Stimulated activated CD4-positive, alpha-beta T cell treated with anti-CD3 and anti-CD28 coated beads, Interleukin-4, amount 100 ng/mL, for 48 hours (primary cell): ENCODE measurements at places on chromosomes 7 and 10.

DNA sequence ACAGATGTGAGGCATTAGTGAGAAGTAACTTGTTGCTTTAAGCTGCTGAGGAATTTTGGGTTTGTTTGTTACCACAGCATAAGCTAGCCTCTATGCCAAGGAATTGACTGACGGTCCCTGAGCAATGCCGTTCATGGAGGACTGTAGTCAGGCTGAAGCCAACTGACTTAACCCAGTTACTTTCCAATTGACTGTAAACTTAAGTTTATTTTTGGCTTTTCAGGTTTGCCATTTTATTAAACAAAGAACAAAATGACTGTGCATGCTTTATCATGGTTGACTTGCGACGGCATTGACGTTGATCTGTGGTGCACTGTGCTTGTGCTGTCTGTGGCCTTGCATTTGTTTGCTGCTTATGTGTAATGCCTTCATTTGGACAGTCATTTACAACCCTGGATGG, 53.5 kb downstream of the DNAJB9 start:
- DNase-seq: no peak

DNA sequence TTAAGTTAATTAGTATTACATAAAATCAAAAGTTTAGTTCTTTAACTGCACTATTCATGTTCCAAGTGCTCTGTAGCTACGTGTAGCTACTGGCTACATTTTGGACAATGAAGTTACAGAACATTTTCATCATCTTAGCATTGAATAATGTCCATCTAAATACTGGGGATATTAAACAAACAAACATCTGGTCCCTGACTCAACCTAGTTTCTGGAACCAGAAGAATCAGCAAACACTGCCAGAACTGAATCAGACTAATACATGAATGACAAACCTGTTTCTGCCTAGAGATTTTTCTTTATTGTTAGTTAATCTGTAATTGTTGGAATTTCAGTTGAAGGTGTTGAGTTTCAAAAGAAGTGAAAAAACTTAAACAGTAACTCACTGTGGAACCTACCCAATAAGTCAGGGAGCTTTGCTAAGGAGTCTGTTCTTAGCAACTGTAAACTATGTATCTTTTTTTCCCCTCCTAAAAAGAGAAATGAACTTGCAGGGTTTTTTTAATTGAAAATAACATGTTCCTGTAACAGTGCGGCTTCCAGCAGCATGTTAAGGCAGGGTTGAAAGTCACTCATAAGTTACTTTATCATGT, 58.3 kb downstream of the CDK13 start:
- no peak for DNase-seq

- DNase-seq: no peak
Measured at GRCh38 chr10:5440206-5440605, 27.8 kb downstream of the NET1 start.

GRCh38 chr7:22219739-22220493, 137.0 kb downstream of the RAPGEF5 start:
- DNase-seq: no peak

- no peak for DNase-seq
Measured at GRCh38 chr10:122232769-122233168, 38.3 kb upstream of the BTBD16 start.

- DNase-seq: no peak
Measured at GRCh38 chr7:38524786-38525185, 106.4 kb downstream of the AMPH start.

GRCh38 chr10:71627230-71627939, 92.2 kb downstream of the C10orf105 start:
- no peak for DNase-seq

GRCh38 chr10:28169525-28169924, 133.3 kb downstream of the MPP7 start:
- no peak for DNase-seq

DNA sequence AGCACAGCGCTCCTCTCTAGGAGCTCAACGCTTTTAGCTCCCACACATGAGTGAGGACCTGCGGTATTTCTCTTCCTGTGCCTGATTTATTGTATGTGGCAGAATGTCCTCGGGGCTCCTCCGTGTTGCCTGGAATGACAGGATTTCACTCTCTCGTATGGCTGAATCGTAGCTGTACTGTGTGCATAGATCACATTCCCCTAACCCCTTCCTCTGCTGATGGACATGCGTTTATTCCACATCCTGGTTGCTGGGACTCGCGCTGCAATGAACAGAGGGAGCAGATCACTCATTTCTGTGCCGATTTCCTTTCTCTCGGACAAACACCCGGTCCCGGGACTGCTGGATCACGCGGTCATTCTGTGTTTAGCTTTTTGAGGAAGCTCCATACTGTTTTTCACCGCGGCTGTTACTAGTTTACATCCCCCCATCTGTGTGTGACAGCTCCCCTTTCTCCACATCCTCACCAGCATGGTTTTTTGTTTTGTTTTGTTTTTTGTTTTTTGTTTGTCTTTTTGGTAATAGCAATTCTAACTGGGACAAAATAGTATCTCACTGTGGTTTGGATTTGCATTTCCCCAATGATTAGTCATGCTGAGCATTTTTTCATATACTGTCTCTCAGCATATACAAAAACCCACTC, 76.3 kb downstream of the FOXL3 start:
- no peak for DNase-seq

DNA sequence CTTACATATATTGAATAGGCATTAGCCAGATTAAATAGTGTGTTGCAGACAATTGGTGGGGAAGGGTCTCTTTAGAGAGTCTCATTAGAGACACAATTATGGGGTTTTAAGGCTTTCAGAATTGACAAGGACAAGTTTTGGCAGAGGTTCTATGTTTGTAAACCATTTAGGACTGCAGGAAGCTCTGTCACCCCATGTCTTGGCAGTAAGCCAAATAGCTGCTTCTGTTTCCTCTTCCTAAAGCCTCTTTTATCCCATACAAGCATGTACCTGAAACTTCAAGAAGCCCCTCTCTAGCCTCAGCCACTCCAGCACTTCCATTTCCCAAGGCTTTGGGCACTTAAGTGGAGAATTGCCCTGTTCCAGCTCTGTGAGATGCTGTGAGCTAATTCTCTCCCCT, 21.8 kb upstream of the LRRC4 start:
- no peak for DNase-seq

- no peak for DNase-seq
Measured at GRCh38 chr7:55423891-55424290, 58.8 kb downstream of the LANCL2 start.

- DNase-seq: no peak
Measured at GRCh38 chr7:19248115-19248514, 102.9 kb upstream of the FERD3L start.

- DNase-seq: no peak
Measured at GRCh38 chr7:150976529-150977381, 1.4 kb downstream of the KCNH2 start.

DNA sequence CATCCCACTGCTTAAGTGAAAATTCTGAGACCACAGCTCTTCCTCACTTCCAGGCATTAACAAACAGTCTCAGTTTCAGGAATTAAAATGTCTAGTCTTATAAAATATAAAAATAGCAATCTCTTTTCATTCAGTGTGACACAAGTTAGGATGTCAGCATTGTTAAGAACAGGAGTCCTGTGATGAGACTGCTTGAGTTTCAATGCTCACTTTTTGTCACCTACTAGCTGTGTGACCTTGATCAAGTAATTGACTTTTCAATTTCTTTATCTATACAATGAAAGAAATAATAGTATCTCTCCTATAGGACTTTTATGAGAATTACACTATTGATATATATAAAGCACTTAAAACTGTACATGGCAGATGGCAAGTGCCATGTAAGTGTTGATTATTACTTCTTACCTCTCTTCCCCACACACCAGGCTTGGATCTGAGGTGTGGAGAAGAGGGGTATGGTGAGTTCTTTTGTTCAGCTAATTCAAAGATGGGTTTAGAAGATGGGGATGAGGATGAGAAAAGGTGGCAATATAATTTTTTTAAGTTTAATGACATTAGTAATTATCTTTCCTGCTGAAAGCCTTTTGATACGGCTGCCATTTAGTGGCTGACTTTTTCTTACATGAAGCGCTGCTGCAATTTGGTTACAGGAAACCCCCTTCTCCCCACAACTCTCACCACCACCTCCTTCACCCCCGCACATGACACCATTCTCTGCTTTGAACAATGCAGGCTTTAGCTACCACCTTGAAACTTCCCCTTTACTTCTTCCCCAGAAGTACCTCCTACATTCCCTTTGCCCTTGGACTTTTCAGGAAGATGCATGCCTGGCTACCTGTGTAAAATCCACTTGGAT, 20.8 kb upstream of the HYAL4 start:
- peak; percentile 24 for DNase-seq

DNA sequence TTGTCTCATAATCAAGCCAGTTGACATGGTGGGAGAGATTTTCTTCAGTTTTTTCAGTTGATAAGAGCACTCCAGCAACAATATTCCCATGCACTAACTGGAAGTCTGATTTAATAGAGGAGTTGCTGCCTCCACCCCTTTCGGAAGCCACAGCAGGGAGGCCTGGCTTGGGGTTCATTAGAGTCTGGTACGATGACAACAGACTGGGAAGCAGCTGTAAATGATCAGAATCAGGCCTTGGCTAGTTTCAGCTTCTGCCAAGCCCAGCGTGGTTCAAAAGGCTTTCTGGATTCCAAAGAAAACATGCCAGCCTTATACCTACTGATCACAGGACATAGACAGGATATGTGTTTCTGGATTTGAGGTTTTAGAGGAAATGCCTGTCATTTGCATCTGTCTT, 274.0 kb downstream of the CSTF2T start:
- no peak for DNase-seq

- no peak for DNase-seq
Measured at GRCh38 chr7:103685646-103686045, 239.6 kb upstream of the SLC26A5 start.

- no peak for DNase-seq
Measured at GRCh38 chr10:86951184-86951761, 6.1 kb downstream of the MMRN2 start.

GRCh38 chr10:107054469-107055156, 109.9 kb downstream of the SORCS1 start:
- DNase-seq: no peak

- DNase-seq: no peak
Measured at GRCh38 chr10:13528875-13529713, at the start of gene BEND7. BEND7 (minus strand) TSS chr10:13529014; CDS start chr10:13528533, 481 bp downstream.

- DNase-seq: no peak
Measured at GRCh38 chr7:45579391-45579801, 5.2 kb downstream of the ADCY1 start.

GRCh38 chr7:152860310-152860709, 100.8 kb downstream of the ACTR3B start:
- DNase-seq: no peak
